ENCODE measurements at places on chromosomes 6 and 20.

- no peak for DNase-seq
These were observed 170.9 kb downstream of the ARHGAP18 start for GRCh38 chr6:129539032-129539431.

DNA sequence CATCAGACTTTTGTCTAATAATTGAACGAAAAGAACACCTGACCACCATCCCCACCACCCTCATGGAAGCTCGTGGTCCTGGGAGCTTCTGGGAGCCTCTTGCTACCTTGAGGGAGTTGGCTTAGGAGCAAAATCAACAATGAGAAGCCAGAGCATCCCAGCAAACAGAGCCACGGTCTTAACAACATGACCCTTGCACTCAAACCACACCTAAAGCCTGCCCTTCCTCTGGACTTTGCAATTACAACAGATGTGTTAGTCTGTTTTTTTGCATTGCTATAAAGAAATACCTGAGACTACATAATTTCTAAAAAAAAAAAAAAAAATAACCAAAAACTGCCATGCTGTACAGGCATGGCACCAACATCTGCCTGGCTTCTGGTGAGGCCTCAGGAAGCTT lies 9.5 kb upstream of the RBM24 start:
- no peak for DNase-seq

GRCh38 chr6:31752739-31753319 lies 9.6 kb upstream of the SAPCD1 start:
- no peak for DNase-seq

GRCh38 chr6:48109944-48110343 lies 1.1 kb downstream of the PTCHD4 start:
- DNase-seq: no peak

- DNase-seq: no peak
These were observed 575.3 kb downstream of the FRK start for GRCh38 chr6:115485400-115485799.

- no peak for DNase-seq
These were observed 214.8 kb upstream of the MOCS1 start for GRCh38 chr6:40148882-40149573.

DNA sequence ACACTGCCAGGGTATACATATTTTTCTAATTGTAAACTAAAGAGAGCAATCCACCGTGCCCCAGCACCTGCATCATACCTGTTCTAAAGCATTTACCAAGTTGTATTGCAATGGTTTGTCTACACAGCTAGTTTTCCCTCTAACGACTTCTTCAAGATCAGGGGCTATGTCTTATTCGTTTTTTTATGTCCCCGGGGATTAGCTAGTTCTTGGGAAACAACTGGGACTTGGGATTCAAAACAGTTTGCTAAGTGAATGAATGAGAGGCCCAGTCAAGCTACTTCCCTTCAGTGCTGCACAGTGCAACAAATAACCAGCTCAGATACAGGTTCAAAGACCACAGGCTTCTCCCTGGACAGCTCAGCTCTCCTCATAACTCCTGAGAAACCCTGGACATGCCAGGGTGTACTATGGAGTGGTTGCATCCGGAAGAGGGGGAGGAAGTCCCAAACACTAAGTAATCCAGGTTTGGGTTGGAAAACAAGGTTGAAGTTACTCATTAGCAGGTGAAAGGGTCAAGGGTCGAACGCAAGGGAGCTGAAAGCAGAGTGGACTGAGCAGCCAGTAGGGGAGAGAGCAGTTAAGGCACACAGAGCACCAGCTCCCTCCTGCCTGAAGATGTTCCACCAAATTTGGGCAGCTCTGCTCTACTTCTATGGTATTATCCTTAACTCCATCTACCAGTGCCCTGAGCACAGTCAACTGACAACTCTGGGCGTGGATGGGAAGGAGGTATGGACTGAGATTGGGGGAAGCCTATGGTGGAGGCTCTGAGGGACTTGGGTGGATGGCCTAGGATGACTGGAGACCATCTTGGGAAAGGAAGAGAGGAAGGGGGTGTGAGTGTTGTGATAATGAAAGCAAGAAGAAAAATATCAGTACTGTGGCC lies at the start of gene APOM:
TSS of gene APOM (plus strand) at position 546 of the 889 bp plus-strand sequence. CDS start at position 619, 73 bp downstream.
- DNase-seq: no peak

- peak; percentile 34 for DNase-seq
These were observed at the start of gene HDDC2 for GRCh38 chr6:125301435-125302391. TSS of gene HDDC2 (minus strand) at chr6:125301967. CDS start at chr6:125301932, 35 bp downstream.

DNA sequence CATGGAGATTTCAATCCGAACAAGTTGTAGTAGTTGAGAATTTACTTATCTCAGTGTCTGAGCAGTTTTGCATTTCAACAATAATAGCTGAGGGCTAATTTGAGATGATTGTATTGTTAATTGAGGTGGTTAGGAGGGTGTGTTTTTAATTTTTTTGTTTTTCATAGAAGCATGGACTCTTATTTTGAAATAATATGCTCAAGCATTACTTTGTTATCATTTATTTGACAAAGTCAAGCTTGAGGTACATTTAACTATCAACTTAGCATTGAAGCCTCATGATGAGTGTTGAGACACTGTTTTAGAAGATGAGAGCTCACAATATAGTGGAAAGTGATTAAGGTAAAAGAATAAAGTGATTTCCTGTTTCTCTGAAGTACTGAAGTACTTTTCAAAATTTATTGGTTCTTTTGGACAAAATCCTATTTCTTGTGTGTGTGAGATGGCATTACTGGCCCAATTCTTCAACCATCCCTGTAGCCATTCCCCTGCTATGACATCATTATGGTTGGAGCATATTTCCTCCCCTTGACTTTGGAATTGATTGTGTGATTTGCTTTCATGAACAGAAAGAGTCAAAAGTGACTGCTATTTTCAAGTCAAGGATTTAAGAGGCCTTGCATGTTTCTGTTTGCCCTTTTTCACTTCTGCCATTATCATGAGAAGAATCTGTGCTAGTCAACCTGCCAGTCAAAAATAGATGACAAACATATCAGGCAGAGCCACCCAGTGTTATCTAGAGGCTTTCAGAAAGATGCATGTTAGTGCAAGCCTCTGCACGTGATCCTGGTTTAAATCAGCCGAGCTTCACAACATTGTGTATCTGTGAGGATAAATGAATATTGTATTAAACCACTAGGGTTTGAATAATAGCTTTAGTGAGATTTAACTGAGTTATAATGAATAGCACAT lies 1112.3 kb upstream of the CITED2 start:
- no peak for DNase-seq

DNA sequence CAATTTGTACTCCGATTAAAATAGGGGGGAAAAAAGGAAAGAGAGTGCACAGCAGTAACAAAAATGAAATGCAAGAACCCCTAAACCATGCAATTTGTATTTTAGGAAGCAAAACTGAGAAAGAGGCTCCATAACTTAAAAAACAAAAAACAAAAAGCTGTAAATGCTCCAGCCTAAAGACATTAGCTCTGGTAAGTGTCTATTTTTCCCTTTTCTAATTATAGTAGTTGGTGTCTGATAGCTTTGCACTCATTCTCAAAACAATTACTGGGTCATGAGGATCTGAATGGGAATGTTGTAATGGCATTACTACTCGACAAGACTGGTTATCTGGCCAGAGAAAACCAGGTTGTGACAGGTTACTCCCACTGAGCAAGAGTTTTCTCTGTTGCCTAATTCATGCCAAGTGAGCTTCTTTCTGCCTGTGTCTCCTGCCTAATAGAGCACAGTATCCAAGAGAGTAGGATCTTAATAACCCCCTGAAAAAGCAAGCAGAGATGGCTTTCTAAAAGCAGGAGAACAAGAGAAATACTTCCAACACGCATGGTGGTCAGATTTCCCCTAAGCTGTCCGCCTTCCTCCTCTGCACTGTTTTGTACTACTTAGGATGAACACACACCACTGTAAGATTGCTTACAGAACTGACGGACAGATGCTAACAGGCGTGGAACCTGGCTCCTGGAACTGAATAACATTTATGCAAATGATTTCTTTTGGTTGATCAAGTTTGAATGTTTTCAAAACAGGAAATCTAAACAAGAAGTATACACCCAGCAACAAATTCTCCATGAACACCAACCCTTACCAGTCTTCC lies 86.4 kb downstream of the FKBP5 start:
- no peak for DNase-seq

DNA sequence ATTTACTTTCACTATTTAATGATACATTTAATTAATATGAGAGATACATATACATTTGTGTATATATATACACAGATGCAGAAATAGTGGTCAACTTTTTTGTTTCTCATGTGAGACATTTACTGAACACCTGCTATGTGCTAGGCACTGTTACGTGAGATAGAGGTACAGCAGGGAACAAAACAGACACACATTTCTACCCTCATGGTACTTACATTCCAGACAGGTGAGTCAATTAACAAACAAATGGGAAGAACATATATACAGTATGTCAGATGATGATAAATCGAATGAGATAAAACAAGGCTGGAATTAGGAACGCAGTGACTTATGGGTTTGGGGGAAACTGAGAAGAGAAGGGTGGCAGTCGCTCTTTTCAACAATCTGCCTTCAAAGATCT lies 5.1 kb downstream of the TFB1M start:
- DNase-seq: no peak

DNA sequence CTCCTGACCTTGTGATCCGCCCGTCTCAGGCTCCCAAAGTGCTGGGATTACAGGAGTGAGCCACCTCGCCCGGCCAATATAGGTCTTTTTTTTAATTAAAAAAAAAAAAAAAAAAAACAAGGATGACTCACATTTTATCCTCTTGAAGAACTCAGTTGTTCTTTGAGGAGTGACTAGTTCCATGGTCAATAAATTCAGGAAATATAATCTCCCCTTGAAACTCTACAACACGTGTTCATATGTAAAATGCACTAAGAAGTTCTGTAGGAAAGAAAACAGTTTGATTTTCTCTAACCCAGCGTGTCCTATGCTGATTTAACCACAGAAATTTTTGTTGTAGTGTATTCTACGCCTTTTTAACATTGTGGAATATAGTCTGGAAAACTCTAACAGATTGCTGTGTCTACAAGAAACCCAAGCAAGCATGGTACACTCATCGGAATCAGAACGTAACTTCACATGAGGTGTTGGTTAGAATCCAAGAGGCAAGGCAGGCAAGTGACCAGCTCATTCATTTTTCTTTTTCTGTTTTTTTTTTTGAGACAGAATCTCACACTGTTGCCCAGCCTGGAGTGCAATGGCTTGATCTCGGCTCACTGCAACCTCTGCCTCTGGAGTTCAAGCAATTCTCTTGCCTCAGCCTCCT lies 79.0 kb upstream of the ZNF217 start:
- DNase-seq: no peak

- no peak for DNase-seq
These were observed 15.1 kb downstream of the SRSF6 start for GRCh38 chr20:43472671-43473380.

DNA sequence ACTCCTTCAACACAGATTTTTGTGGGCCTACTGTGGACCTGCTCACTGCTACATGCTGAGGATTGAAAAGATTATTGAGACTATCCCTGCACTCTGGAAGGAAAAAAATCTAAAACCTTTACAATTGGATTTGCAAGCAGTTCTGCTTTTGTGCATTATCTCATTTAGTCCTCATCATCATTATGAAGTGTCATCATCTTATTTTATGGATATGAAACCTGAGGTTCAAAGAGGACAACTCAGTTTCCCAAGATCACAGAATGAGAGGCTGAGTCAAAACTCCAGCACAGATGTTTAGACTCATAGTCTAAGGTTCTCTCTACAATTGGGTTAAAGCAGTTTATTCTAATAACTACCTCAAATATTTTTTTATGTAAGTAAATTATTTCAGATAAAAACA lies 160.2 kb upstream of the MARCKS start:
- no peak for DNase-seq

- DNase-seq: no peak
These were observed 60.8 kb upstream of the CARMIL1 start for GRCh38 chr6:25218346-25218745.

DNA sequence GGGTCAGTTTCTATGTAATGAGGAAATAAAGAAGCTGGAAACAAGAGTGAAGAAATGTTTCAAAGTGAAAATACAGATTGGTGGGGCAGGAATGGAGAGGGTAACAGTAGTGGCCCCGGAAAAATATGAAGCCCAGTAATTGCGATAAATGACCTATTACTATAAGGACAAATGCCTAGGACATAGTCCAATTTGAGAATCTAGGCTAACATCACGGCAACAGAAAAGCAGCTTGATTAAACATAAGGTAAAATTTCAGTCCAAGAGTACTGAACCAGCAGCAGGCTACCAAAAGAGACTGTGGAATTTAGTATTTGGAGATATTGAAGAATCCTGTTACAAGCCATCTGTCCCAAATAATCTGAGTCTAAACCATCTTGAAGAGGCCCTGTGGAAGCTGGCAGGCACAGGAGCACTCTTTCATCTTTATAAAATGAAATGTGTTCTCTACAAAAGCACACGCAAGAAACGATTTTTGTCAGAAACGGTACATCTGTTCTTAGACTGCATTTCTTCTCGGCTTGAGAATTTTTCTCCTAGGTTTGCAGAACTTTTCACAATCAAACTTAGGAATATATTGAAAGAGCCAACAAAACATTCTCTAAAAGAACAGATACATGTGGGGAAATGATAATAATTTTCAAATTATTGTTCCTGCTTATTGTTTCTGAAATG lies 49.3 kb downstream of the ELOVL5 start:
- DNase-seq: no peak

DNA sequence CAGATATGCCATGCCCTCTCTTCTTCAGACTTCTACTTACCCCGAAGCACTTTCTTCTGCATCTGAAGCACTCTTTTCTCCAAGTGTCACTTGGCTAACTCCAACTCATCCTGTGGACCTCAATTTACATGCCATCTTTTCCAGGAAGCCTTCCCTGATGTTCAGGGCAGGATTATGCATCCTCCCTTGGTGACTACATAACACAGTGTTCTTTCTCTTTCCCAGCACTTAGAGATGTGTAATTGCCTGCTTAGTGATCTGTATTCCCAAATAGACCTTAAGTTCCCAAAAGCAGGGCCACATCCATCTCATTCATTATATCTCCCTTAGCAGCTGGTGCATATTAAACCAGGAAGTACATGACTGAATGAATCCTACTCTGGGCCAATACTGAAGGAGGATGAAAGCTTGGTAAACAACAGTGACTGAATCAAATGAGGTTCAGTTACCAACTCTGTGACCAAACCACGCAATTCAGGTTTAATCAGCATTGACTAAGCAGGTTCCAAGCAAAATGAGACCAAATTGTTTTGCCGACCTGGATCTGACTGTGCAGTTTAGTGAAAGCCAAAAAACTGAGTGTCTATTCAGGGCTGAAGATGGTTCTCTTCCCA lies 121.4 kb upstream of the TCF21 start:
- no peak for DNase-seq

GRCh38 chr6:17714879-17715851 lies 8.4 kb upstream of the NUP153 start:
- no peak for DNase-seq

- peak; percentile 15 for DNase-seq
These were observed 383.4 kb downstream of the GRIK2 start for GRCh38 chr6:101776919-101777350.

GRCh38 chr6:145736661-145737144 lies 1.4 kb upstream of the EPM2A start:
- DNase-seq: no peak

DNA sequence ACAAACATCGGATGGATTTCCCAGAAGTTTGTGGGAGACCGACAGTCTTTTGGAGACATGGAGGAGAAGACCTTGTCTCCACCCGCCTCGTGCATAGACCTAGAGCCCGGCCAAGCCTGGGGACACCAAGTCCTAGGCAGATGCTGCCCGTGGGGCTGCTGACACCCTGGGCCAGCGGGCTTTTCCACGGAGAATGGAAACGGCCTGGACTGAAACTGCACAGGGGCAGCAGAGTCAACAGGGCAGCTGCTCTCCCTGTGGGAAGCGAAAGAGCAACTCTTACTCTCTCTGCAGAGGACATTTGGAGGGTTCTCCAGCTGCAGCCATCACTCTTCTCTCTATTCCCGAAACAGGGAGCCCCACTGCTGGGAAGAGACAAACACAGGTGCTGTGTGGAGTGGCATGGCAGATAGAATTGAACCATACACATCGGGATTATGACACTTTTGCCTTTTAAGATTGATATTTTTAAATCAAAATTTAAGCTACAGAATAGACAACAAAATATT lies 401.2 kb downstream of the THBS2 start:
- no peak for DNase-seq

Measured in occipital lobe (tissue), 3 donors.